ENCODE measurements at places on chromosomes 6 and 20. TPM values are rescaled to one million over a fixed set of nuclear protein-coding genes. Genes with fewer than 3 reads are reported as not detected.
A peak's percentile ranks its signal among the peaks of the same experiment; 100 is the strongest.

DNA sequence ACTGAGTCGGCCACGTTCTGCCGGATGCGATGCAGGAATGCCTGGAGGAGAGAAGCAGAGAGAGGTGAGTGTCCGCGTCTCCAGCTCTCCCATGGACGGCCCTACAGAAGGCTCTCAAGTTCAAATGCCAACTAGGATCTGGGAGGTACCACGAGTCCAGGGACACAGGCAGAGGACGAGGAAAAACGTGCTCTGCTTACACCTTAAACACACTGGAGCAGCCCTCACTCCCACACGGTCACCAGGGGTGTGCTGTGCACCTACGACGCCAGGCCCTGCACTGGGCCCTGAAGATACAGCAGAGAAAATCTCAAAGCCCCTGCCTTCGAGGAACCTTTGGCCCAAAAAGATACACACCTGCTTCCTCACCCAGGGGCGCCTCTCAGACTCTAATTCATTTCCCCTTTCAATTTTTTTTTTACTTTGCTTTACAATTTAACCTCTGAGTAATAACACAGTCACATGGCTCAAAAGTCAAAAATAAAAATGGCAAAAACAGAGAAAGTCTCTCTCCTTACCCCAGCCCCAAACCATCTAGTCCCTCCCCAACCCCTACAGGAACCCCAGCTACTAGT, 79.9 kb downstream of the PREX1 start:
- no peak for DNase-seq

Gene TNFRSF6B
- 0.67 TPM for polyA plus RNA-seq

DNA sequence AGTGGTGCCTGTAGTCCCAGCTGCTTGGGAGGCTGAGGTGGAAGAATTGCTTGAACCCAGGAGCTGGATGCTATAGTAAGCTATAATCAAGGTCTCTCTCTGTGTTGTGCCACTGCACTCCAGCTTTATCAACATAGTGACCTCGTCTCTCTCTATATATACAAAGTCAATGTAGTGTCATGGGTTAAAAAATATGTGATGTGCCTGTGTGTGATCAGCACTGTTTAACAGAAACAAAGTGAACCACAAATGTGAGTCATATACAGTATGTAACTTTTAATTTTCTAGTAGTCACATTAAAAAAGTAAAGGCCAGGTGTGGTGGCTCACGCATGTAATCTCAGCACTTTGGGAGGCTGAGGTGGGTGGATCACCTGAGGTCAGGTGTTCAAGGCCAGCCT, 85.3 kb upstream of the RNF24 start:
- no peak for DNase-seq

Gene DEFB132
- polyA plus RNA-seq, result not detected

DNA sequence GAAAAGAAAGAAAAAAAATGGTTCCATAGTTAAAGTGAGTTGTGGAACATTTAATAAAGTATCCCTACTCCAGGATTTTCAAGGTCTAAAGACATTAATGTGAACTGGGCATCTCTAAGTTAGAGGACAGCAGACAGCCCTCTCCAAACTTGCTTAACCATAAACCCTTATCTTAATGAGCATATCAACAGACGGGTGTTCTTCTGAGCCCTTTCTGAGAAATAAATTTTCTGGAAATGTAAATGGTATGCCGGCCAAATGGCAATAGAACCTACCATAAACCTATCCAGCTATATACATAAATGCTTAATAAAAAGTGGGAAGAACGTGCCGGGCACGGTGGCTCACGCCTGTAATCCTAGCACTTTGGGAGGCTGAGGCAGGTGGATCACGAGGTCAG, 12.5 kb downstream of the SLC18B1 start:
- DNase-seq, result no peak

DNA sequence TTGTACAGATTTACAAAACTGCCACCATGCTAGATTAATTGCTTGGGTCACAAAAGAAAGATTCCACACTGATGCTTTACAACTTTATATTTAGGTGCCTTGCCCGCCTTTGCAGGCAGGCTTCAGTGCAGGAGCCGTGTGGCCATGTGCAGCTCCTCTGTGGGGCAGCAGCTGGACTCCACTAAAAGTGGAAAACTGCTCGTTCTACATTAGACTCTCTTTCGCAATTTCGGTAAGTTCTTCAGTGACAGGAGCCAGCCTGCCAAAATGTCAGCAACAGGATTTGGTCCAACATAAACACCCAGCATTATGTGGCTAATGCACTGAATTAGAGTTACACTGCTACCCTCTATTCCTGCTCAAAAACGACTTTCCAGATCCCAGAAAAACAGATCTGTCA, 174.4 kb upstream of the KCNK16 start:
- peak; percentile 71 for DNase-seq

- DNase-seq, result no peak
Observed at GRCh38 chr6:39790772-39791171, 1.4 kb upstream of the DAAM2 start.

Gene BCKDHB
- 22.6 TPM for polyA plus RNA-seq

DNA sequence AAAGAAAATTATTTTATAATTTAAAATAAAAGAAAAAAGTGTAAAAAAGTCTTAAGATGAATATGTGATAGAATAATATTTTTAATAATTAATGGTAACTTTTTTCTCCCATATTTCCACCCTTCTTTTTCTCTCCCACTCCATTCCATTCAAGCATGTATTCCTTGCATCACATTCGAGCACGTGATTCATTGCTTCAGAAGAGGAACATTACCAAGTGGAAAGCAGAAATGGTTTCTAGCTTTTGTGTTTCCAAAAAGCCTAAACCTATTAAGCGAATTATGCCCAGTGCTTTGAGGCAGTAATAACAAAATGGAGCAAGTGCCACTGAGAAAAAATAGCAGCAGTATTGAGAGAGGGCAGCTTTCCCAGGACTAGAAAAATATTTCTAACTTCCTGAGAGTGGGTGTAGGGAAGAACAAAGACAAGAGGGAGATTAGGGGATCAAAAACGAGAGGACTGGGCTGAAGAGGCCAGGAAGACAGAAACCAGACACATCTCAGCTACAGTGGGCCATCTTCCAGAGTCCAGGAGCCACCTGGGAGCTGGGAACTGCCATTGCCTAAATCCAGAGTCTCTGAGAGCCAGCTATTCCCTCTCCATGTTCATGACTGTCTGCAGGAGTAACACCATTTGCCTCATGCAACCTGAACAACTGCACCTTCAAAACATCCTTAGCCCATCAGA, 15.0 kb upstream of the AKIRIN2 start:
- no peak for DNase-seq
